ENCODE measurements at places on chromosomes 3 and 15.

DNA sequence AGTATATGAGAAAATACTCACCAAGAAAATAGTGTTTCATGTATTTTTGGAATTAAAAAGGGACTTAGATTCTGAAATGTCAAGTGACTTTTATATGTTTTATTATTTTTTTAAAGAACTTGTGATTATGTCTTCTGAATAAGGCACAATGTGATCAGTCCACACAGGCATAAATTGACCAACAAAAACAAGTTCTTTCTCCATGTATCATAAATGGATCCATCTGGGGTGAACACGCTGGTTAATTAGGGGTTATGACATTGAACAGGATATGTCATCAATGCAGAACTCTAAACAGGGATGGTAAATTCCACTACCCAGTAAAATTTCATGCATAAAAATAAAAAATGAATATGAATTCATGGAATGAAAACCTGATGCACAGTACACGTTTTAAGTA lies 31.3 kb upstream of the PIK3CA start:
- DNase-seq, result no peak

GRCh38 chr3:197393711-197394110 lies 95.3 kb upstream of the DLG1 start:
- no peak for DNase-seq

GRCh38 chr15:79041601-79042168 lies 48.9 kb downstream of the RASGRF1 start:
- DNase-seq, result no peak

DNA sequence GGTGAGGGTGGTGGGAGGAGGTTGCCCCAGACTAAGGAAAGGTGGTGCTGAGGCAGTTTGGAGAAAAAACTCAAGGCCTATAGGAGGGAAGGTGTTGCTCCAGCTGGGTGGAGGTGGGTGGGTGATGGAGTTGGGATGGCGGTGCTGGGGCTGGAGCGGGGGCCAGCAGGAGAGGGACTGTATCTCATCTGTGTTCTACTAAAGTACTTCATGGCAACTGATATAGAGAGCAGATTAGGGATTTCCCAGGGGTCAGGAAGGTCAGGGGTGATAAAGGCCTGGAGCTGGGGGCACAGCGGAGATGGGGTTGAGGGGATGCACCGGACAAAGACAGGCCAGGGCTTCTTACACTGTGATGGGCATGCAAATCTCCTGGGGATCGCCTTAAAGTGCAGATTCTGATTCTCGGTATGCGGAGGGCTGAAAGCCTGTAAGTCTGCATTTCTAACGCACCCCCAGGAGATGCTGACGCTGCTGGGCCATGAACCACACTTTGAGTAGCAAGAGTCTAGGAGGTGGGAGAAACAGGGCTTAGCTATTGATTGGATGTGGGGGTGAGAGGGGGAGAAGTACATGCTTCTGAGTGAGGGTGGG lies 4.2 kb downstream of the KLHL40 start:
- no peak for DNase-seq

DNA sequence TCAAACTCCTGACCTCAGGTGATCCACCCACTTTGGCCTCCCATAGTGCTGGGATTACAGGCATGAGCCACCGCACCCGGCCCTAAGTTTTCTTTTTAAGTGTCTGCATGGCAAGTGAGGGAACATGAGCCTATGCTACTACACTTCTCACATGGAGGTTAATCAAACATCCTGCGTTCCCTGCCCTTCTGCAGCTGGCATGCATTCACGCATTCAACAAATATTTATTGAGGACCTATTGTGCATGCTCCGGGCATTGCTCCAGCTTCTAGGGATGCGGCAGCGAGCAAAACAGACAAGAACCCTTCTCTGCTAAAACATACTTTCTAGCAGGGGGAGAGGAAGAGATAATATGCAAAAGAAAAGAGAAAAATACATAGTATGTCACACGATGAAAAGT lies 42.6 kb upstream of the ACKR4 start:
- no peak for DNase-seq

GRCh38 chr3:129567939-129568338 lies 25.0 kb downstream of the H1-8 start:
- DNase-seq, result no peak

DNA sequence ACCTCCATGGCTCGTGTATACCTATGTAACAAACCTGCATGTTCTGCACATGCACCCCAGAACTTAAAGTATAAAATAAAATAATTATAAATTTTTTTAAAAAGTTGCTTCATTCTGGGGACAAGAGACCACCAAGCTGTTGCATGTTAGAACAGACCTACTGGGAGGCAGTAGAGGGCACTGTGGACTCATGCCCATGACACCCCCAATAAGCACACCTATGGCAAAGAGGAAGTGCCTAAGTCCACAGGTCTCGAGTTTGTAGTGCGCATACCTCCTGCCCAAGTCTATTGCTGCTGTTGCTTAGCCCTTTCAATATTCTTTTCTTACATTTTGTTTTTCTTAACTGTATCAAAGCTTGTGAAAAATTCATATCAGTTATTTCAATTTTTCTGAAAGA lies 267.9 kb upstream of the THBS1 start:
- DNase-seq, result peak; percentile 10

DNA sequence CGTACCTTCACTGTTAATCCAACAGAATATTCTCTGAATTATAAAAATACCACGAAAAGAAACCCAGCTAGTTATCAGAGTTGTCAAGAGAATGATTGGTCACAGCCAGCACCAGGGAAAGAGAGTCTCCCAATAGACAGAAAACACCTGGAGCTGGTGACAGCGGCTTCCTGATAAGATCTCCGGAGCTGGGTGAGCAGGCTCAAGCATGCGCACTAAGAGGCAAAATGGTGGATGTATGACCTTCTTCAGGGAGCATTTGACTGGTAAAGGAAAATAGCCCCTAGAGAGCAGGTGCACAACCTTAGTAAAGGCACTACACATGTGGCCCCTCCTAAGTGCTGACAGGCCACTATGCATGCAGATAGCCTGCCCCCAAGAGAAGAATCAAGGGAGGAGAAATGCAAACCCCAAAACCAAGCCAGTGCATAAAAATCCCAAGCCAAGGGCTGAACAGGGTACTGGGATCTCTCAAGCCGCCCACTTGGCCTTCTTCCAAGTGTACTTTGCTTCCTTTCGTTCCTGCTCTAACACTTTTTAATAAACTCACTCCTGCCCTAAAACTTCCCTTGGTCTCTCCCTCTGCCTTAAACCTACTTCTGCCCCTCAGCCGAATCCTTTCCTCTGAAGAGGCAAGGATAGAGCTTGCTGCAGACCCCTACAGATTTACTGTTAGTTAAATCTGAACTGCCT lies 93.2 kb downstream of the UACA start:
- DNase-seq, result no peak

DNA sequence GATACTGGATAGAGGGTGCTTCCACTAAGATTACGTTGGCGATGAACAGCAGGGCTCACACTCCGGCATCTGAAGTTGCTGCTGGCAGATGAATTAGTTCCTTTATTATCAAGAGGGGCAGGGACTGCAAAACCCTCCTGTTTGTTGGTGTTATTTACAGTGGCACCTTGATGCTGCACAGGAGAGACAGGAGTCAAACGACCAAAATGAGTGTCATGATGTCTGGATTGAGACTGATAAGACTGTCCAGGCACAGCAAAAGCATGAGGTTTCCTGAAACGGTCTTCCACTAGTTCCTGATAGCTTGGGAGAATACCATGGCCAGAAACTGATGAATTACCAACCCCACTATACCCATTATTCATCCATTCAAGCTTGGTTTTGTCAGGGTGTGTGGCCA lies 100.8 kb upstream of the NEDD4 start:
- no peak for DNase-seq

- no peak for DNase-seq
Observed at GRCh38 chr3:192864941-192865340, 52.7 kb downstream of the MB21D2 start.

DNA sequence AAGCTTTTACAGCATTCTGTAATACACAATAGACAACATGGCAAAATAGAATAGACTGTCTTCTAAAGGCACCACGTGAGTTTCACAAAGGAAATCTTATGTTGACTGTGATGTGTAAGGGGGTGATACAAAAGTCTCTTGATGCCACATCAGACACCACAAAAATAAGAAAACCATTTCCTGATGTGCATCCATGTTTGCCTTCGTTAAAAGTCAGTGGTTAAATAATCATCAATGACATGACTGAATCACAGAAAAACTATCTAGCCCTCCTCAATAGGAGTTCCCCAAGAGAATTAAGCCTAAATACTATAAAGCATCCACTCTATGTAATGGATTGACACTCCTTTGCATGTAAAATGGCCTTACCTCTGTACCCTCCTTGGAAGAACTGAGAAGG lies 198.6 kb upstream of the SLC2A2 start:
- DNase-seq, result no peak

- DNase-seq, result no peak
Observed at GRCh38 chr3:186216900-186217819, 108.3 kb upstream of the ETV5 start.

DNA sequence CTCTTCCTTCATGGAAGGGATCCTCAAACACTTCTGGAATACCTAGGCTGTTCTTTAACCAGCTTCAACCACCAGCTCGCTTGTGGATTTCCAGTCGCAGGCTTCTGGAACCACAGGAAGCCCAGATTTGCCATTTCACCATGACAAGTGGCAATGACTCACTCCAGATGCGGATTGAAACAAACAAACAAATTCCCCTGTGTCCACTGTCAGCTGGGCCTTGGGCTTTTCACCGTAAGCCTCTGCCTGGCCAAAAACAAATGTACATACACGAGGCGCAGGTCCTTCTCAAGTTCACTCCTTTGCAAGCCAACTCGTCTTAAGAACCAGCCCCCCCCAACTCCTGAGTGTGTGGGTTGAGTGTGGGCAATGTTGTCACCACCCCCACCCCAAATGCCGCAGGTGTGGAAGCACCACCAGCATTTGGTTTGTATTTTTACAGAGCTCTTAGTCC lies 8.8 kb downstream of the BCL6 start:
- no peak for DNase-seq

GRCh38 chr3:148729476-148730055 lies 31.9 kb downstream of the AGTR1 start:
- no peak for DNase-seq

DNA sequence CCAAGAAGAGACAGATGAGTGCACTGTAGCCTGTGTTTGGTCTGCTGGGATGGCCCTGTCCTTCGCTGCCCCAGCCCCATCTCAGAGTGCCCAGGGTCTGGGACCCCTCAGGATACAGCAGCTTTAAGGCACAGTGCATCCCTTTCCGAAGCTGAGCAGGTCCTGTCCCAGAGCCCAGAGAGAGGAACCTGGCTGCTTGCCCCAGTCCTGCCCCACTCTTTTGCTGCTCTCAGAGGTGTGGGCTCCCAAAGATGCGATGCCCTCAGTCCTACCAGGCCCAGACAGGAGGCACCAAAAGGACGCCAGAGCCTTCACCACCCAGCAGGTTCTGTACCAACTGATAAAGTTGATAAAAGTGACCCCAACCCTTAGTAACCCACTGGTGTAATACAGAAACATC lies 8.2 kb downstream of the PLCD1 start:
- no peak for DNase-seq

GRCh38 chr3:196486263-196486662 lies 17.3 kb downstream of the RNF168 start:
- DNase-seq, result no peak

DNA sequence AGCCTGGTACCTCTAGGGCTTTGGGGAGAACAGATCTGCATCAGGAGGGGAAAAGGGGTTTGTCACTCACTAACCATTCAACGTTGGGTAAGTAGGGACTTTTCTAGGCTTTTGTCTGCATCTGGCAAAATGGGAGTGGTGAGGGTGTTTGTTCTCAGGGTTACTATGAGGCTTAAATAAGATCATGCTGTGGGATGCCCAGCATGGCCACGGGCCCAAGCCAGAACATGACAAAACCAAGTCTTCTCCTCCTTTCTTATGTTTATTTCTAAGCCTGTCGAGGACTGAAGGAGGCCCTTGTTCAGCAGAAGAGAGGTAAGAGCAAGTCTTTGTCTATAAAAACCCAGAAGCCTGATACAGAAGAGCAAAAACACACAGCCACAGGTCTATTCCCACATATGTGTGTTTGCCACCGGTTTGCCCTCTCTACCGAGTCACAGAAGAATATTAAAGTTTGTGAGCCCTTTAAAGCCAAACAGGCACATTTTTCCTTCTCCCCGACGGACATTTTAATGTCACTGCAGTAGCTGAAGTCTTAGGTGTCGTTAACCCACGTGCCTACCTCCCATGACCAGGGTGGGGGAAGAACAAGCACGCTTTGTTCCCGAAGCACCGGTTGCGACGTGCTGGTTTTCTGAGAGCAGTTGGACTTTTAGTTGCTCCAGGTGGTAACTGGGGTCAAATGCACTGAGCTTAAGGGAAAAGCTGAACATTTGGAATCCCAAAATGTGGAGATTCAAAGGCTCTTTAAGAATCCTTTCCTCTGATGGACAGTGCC lies 72.1 kb downstream of the NOX5 start:
- no peak for DNase-seq

DNA sequence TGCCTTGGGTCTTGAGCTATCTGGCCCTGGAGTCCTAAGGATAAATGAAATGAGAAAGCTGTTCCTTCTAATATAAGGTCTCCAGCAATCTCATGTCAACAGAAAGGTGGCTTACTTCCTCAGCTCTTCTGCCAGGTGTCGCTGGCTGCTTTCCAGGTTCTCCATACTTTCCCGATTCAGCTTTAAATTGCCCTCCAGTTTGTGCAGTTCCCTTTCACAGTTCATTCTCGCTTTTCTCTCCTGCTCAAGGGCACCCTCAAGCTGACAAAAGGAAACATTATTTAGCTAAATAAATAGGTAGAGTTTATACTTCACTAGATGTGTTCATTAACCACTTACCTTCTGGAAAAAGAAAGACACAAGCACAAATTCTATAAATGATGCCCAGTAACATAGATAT lies 73.0 kb downstream of the MYH15 start:
- DNase-seq, result no peak

DNA sequence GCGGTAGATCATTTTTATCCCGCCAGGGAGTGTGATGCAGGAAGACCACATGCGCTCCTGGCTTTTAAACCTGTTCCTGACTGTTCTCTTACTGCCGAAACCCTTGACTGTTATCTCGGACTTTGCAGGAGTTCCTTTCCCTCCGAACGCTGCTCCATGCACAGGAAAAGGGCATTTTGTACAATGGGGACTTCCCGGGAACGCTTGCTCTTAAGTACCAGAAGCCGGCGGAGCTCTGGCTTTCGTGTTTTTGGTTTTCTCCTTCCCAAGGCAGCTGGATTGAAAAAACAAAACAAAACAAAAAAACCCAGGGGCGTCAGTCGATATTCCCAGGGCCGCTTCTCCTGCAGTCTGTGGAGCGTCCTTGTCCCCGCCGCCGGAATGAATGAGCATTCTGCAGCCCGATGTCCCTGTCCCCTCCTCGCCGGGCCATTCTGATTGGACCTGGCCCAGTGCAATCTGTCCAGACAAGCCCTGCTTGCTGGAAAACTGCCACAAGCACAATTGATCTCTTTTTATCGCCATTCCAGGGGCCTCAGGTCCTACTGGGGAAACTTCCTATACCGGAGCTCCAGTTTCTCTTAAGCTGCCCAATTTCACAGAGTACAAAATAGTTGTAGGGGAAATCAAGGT lies 44.8 kb downstream of the SLC6A1 start:
- DNase-seq, result no peak

Data from GM12891 (cell line).